Activated CD8-positive, alpha-beta memory T cell treated with anti-CD3 and anti-CD28 coated beads for 1 hour (primary cell): ENCODE measurements at places on chromosomes 6 and 20.

DNA sequence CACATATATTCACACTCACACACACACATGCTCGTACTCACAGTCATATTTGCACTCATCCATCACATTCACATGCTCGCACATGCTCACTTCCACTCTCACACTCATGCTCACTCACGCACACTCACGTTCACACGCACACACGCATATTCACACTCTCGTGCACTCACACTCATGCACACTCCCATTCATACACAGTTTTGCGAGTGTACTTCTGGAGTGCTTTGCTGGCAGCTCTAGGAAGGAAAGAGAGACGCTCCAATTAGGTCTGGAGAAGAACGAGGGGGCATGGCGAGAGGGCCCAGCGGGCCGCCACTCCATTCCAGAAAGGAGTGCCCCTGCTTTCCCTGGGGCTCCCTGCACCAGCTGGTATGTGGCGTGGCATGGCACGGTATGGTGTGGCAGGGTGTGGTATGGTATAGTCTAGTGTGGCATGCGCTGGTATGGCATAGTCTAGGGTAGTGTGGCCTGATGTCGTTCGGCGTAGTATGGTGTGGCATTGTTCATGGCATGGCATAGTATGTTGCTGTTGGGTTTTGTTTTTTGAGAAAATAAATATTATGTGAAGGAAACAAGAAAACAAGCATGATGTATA is 216.8 kb upstream of the CDYL start:
- no peak for DNase-seq

DNA sequence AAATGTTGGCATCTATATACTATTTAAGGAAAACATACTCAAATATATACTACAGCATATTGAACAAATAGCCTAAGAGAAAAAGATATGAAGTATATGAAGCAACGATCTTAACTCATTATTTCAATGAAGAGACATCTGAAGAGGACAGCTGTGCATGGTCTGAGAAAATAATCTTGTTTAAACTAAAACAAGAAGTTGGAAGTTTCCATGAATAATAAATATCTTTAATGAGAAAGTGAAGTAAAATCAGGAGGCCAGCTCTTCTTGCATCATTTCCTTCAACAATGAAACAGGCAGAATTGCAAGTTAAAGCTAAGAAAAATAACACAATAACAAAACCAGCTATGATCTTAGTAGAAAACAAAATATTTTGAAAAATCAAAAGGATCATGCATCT is 1265.4 kb upstream of the MAP3K7 start:
- no peak for DNase-seq

- DNase-seq = no peak
These were observed 67.3 kb upstream of the E2F3 start for GRCh38 chr6:20334334-20334733.

- DNase-seq = no peak
These were observed 517.4 kb upstream of the JARID2 start for GRCh38 chr6:14728396-14729024.

DNA sequence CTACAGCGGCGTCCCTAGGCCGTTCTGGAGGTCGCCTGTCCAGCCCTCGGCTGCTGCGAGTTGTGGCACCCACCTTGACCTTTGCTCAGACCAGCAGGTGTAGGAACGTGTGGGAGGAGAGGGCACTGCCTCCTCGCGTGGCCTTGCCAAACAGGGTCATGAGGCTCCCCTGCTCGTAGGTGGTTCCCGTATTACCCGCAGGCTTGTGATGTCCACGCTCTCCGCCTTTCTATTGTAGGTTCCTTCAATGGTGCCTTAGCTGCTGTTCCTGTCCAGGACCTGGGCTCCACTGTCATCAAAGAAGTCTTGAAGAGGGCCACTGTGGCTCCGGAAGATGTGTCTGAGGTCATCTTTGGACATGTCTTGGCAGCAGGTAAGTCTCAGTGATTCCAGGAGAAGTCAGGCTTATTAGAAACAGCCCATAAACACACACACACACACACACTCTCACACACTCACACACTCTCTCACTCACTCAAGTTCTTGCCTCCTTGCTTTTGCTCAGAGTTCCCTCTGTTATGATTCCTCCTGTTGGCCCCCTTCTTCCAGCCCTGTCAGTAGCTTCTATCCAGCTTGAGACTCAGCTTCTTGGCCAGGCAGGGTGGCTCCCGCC is 942 bp downstream of the ACAT2 start:
- no peak for DNase-seq

GRCh38 chr20:12914804-12915203 is 94.0 kb upstream of the SPTLC3 start:
- DNase-seq = no peak

GRCh38 chr6:20840675-20841074 is 306.4 kb downstream of the CDKAL1 start:
- no peak for DNase-seq

- no peak for DNase-seq
These were observed 81.3 kb upstream of the SPTLC3 start for GRCh38 chr20:12927489-12927888.

- DNase-seq = no peak
These were observed 48.7 kb upstream of the IL20RA start for GRCh38 chr6:137093183-137094069.

GRCh38 chr6:91387290-91388059 is 800.6 kb upstream of the MAP3K7 start:
- DNase-seq = no peak

- DNase-seq = peak; percentile 45
These were observed 58.9 kb downstream of the ZNF831 start for GRCh38 chr20:59222253-59223181.

- no peak for DNase-seq
These were observed 2.6 kb downstream of the GJA1 start for GRCh38 chr6:121437851-121438651.

- DNase-seq = no peak
These were observed 195.4 kb downstream of the ASCC3 start for GRCh38 chr6:100685747-100686146.
